Effector CD8-positive, alpha-beta T cell (primary cell): ENCODE measurements at places on chromosomes 1 and 21.

- DNase-seq, result no peak
Measured at GRCh38 chr1:40059960-40060750, 19.6 kb downstream of the CAP1 start.

DNA sequence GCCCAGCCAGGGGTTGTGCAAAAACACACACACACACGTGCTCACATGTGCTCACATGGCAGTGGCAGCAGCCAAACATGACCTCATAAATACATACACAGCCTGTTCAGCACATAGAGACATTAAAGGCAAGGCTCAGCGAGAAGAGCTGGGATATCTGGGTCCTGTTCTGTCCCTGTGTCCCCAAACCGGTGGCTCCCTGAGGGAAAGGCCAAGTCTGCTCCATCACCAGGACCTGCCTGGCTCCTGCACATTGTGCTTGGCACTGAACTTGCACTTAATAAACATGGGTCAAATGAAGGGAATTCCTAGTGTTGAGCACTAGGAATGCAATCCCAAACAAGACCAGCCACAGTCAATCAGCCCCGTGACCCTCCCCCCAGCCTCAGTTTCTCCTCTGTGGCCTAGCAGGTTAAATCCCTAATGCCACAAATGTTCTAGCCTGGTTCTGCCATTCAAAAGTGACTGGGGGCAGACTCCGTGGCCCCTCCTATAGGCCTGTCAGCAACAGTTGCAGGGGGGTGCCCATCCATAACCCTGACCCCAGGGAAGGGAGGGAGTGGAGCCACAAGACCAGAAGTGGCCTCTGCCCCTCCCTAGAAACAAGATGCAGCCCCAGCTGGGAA, 160.9 kb upstream of the VAMP3 start:
- DNase-seq, result no peak

GRCh38 chr1:12167493-12168429, 970 bp downstream of the TNFRSF1B start:
- no peak for DNase-seq

DNA sequence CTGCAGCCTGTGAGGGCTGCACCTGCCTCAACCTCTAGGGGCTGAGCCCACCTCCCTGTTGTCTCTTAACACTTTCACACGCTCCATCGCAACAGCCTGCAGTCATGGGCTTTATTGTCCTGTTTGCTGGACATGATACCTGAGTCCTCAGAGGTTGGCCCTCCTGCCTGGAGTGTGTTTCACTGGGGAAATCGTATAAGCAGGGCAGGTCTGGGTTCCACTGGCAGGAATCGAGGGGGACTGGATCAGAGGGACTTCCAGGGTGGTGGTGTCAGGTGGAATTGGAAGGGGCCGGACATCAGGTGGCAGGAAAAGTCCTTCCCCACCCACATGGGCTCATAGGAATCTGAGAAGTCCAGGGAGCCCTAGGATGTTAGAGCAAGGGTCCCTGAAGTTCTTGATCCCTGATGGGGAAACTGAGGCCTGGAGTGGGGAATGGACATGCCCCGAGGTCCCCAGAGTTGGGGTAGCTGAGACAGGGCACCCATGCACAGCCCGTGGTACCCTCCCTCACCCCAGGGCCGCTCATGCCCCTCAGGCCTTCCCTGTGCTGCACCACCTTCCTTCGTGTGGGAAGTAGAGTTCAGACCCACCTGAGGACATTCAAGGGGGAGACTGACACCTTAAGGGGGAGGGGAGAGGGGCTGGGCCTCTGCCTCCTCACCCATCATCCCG, 66.6 kb downstream of the PIK3CD start:
- DNase-seq, result no peak

- DNase-seq, result no peak
Measured at GRCh38 chr1:10549904-10550664, 75.3 kb downstream of the PEX14 start.

- DNase-seq, result peak; percentile 80
Measured at GRCh38 chr21:45615145-45615711, 28.3 kb upstream of the PCBP3 start.

DNA sequence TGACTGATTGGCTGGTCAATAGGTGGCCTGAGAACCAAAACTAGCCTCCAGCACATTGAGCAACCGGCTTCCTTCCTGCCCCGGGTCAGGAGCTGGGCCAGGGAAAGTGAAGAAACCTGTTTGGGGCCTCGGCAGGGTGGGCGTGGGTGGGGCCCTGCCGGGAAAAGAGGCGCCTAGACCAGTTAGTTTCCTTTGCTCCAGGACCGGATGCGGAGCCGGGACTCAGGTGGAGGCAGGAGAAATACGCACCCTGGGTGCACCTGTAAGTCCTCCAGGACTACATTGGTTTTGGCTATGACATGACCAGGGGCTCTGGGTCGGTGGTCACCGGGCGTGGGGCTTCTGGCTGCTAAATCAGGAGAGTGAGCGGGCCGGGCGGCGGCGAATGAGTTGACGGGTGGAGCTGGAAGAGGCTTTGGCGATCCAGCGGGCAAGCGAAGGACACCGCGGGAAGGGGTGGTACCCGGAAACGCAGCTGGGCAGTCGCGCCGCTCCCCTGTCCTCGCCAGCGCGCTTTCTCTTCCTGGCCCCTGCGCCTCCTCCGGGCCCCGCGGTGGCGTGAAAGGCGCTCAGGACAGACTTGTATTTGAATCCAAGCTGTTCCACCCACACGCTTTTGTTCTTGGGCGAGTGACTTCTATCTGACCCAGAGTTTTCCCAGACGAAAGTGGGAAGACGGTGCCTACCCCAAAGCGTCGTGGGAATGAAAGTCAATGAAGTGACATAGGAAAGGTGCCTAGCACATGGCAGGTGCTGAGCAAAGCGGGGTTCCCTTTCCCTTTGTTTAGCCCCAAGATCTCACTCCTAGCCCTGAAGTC, 30.6 kb upstream of the JUN start:
- no peak for DNase-seq

DNA sequence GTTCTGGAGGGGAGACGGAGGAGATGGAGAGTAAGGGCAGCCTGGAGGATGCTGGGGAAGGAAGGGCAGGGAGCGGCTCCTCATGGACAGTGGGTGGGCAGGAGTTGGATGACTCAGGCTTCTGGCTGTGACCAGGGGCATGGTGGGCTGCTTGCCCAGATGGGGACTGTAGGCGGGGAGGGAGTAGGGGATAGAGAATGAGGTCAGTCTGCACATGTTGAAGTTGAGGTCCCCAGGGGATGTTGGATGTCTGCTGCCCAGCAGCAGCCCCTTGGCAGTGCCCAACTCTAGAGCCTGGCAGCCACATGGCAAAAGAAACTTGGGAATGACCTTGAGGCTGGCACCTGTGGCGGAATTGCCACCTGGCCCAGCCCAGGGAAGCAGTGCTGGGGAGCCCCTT, 6.4 kb downstream of the SELENON start:
- no peak for DNase-seq

DNA sequence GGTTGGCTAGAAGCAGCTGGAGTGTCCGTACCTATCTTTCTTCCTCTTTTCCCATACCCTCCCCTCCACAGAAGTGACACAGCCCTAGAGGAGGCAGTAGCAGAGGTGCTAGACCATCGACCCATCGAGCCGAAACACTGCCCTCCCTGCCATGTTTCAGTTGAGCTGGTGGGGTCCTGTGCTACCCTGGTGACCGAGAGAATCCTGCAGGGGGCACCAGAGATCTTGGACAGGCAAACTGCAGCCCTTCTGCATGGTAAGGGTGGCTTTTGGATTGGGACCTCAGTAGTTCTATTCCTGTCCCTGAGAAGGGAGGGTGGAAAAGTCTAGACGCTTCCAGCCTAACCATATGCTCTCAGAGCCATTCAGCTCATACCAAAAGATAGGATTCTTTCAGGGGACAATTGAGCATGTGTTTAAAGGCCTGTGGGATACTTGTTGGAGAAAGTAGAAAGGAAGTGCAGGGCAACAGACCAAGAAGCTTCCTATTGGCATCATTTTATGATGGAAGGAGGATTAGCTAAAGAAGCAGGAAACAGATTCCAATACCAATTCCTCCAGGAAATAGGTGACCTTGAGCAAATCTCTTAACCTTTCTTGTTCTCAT, 11.7 kb upstream of the BNIPL start:
- DNase-seq, result peak; percentile 75

DNA sequence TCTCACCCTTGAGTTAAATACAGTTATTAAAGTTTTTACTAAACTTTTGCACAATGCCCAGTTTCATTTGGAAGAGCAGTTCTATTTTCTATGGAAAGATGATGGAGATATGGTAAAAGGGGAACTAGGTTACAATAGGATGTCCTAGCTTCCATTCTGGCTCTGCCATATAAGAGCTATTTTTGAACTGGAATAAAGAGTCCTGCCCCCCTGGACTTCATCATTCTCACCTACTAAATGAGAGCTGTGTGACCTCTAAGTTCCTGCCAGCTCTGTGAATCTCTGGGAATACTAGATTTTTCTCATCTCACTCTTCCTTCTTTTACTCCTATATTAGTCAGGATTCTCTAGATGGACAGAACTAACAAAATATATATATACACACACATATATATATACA, 106.3 kb downstream of the PRRX1 start:
- DNase-seq, result no peak

DNA sequence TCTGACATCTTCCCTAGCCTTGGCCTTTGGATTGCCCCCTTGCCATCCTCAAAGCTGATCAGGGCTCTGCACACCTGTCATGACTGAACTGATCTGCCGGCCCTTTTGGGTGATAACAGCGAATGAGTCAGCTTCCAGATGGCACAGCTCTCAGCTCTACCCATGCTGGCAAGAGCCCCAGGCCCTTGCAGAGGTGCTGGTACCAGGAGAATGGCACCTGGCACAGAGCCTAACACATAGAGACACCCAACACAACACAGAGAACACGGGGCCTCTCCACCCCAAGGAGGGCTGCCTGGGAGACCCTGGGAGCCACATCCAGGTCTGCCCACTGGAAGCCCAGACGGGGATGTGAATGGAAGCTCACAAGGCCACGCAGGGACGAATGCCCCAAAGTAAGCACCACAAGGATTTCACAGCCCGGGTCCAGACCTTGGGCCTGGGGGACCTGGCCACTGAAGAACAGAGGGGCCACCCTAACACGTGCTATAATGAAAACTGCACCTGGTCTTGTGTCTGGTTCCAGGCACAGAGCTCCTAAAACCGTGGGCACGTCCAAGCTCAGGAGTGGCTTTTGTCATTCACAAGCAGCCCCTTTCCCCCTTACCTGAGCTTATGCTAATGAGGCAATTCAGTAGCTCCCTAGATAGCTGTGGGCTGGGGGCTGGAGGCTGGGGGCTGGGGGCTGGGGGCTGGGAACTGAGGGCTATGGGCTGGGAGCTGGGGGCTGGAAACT, 160.5 kb downstream of the NPHP4 start:
- no peak for DNase-seq

DNA sequence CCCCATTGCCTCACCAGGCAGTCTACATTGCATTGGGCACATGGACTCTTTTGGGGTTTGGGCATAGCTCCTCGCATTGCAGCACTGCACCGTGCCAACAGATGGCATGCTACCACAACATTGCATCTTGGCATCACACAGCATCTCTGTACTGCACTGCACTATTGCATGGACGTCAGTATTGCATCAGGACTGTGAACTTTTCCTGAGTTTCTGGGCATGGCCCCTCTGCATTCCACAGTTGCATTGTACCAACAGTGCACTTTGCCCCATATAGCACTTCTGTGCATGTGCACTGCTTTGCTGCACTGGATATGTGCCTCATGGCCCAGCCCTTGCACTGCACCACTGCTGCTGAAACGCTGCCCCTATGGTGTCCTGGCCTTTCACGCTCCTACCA, 9.6 kb downstream of the PTPRU start:
- no peak for DNase-seq

- no peak for DNase-seq
Measured at GRCh38 chr1:59178339-59179187, 118.3 kb upstream of the FGGY start.

DNA sequence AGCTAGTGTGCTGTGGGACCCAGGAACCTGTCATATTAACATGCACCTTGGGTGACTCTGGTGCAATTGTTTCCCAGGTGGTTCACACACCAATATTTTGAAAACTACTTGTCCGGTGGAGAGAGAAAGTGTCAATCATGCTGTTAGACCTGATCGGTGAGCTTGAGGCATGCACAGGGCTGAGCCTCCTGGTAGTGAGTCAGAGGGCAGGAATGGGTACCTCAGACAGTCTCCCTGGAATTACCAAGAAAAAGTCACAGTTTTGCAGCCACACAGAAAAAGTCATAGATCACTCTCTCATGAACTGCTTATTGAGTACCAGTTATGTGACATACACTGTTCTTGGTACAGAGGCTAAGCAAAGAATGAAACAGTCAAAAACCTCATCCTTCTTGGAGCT, 140.1 kb upstream of the NFIA start:
- no peak for DNase-seq

DNA sequence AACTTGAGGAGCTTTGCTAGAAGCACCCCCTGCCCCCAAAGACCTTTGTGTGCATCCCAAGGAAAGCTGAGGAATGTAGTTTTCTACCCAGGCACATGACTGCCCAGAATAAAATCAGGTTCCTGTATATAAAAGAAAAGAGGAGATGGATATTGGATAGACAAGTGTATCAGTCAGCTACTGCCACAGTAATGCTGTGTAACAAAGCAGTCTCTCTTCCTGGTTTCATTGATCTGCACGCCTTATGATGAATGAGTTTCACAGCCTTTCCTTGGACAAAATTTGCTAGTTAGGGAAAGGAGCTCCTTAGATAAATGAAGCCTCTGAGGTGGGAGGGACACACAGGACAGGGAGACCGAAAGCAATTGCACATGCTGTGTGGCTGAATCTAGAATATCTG, 108.9 kb downstream of the TAS1R2 start:
- DNase-seq, result no peak

DNA sequence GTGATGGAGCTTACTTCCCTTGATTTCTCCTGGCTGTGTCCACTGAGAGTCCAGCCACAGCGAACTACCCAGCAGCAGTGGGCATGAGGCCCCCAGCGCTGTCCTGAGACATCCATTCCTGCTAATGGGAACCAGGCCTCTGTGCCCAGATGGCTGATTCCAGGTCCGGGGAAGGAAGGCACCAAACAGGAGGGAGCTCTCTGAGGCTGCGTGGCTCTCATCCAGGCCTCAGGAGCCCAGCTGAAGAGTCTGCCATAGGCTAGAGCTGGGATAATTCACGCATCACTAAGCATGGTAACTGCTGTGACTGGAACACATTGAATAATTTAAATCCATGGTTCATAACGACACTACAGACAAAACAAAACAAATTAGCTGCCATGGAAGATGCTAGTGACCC, 24.7 kb upstream of the LRRC47 start:
- DNase-seq, result no peak

DNA sequence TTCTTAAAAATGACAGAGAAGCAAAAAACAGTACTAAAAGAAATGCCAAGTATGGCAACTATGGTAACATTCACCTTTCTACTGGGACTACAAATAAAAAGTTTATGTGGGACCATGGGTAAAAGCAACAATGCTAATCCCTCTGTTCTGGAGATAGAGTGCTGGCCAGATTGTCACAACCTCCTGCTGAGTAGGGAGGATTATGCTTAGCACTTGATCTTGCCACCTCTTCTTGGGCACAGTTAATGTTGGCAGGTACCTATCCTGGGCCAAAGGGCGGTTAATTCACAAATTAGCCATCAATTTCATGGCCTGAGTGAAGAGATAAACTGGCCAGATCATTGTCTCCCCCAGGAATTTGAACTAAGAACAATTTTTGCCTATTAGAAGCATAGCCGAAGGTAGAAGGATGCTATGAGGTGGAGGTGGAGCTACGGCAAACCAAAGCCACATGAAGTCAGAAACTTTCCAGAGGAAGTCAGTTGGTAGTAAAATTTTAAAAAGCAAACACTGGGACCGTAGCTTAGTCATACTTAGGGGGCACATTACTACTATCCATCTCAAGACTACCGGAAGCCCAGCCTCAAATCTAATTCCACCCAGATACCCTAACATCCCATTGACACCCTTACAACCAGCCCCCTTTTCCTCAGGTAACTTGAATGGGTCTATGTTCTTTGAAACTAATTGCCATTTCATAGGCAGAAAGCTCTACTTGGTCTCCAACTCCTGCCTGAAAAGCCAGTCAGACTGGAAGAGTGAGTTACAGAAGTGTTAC, 2.7 kb downstream of the SCYL3 start:
- DNase-seq, result no peak
